Activated CD8-positive, alpha-beta T cell treated with anti-CD3 and anti-CD28 coated beads for 36 hours (primary cell): ENCODE measurements at places on chromosomes 2 and 18. TPM values are rescaled to one million over a fixed set of nuclear protein-coding genes. Genes with fewer than 3 reads are reported as not detected.

DNA sequence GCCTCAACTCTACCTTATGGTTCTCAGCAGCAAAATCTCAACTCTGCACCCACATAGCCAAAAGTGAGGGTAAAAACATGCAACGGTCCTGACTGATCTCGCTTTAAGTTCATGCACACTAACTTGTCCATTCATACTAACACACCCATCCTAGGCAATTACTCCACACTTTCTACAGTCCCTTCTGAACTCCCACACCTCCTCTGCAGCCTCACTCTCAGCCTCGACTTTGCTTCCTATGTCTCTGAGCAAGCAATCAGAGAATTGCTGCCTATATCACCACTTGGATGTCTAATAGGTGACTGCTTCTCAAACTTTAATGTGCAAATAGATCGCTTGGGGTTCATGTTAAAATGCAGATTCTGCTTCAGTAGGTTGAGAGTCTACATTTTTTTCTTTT, 7.8 kb upstream of the TMBIM1 start:
- H3K4me3 ChIP-seq: no peak overlapping the region
- H3K27ac ChIP-seq: no peak overlapping the region
- no peak for DNase-seq
- H3K36me3 ChIP-seq: no peaks in the 10 kb centered on the region

Gene ADAM23
- total RNA-seq: 0.07 TPM

- no peak overlapping the region for H3K27ac ChIP-seq
- H3K4me3 ChIP-seq: no peak overlapping the region
- peaks cover 18% of the 10 kb centered on the region for H3K4me1 ChIP-seq
- no peaks in the 10 kb centered on the region for H3K36me3 ChIP-seq
- DNase-seq: no peak
These were observed 62.7 kb downstream of the ASB1 start for GRCh38 chr2:238489431-238489830.

DNA sequence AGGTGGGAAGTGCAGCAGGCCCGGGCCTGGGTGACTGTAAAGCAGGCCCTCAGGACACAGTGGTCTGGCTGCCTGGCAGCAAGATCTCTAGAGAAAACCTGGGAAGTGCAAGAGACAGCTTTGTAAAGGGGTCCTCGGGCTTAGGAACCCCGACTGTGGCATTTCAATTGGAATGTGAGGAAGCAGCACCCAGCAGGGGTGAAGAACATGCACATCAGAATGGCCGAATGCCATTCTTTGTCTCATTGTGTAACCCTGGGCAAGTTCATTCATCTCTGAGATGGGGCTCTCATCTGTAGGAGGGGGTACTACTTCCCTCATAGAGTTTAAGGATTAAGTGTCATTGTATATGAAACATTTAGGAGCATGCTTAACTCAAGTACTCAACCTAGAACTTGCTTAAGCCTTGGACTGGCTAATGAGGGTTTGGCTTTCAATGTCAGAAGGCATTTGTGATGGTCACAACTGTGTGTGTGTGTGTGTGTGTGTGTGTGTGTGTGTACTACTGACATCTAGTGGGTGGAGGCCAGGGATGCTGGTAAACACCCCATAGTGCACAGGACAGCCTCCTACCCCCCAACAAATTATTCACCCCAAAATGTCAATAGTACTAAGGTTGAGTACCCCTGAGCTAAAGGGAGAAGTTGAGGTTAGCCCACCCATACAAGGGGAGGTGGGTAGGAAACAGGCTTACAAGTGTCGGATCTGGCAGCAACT, 29.3 kb downstream of the MEX3C start:
- H3K27ac ChIP-seq: peak overlapping the region; percentile 97
- H3K36me3 ChIP-seq: peaks cover 15% of the 10 kb centered on the region
- no peaks in the 10 kb centered on the region for H3K27me3 ChIP-seq
- H3K4me1 ChIP-seq: peaks cover 68% of the 10 kb centered on the region
- DNase-seq: no peak

Gene CIB4
- total RNA-seq: not detected

DNA sequence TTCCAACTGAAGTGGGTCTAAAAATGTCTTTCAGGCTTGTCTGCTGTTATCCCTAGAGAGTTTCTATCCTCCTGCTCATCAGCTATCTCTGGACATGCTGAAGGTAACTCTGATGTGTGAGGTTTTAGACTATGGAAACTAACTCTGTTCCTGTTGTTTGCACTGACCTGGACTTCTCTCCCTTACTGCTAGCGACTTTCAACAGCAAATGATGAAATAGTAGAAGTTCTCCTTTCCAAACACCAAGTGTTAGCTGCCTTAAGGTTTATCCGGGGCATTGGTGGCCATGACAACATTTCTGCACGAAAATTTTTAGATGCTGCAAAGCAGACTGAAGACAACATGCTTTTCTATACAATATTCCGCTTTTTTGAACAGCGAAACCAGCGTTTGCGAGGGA, 26.9 kb downstream of the RMC1 start:
- H3K36me3 ChIP-seq: peaks cover 41% of the 10 kb centered on the region
- H3K4me3 ChIP-seq: no peak overlapping the region
- H3K4me1 ChIP-seq: peaks cover 8% of the 10 kb centered on the region
- peak overlapping the region; percentile 56 for H3K27ac ChIP-seq
- no peak for DNase-seq

Gene KLHL14
- not detected for total RNA-seq

Gene CWC22
- 23.4 TPM for total RNA-seq

DNA sequence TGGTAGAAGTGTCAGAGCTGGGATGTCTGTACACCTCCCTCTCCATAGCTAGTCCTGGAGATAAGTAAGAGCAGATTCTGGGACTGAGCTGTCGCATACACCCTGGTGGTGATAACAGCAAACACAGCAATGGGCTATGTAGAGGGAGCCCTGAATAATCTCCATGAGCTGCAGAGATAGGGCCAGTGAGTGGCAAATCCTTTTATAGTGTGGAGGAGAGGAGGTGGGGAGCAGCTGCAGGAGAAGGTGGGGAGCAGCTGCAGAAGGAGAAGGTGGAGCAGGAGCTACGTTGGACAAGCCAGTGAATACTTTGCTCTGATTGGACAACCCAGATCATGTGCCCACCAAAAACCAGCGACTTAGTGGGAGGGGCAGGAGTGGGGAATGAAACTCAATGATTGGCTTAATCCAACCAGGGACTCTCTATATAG, 85.5 kb downstream of the TMEM247 start:
- H3K4me3 ChIP-seq: no peak overlapping the region
- no peaks in the 10 kb centered on the region for H3K27me3 ChIP-seq
- no peak overlapping the region for H3K27ac ChIP-seq
- H3K4me1 ChIP-seq: peaks cover 27% of the 10 kb centered on the region

GRCh38 chr2:201174687-201175086, 8.3 kb upstream of the CASP10 start:
- H3K4me3 ChIP-seq: no peak overlapping the region
- no peak for DNase-seq
- H3K27ac ChIP-seq: no peak overlapping the region
- H3K27me3 ChIP-seq: no peaks in the 10 kb centered on the region
- H3K36me3 ChIP-seq: no peaks in the 10 kb centered on the region
- peaks cover 9% of the 10 kb centered on the region for H3K4me1 ChIP-seq

Gene TEX44
- total RNA-seq: not detected

Gene EVX2
- total RNA-seq: not detected

Gene KCNS3
- total RNA-seq: not detected

Gene HSBP1L1
- total RNA-seq: 5.1 TPM
